ENCODE measurements at places on chromosomes 5 and 9.

GRCh38 chr9:113635586-113635985, 172.1 kb downstream of the RGS3 start:
- no peak for DNase-seq

- no peak for DNase-seq
Measured at GRCh38 chr9:1606253-1606652, 408.9 kb upstream of the SMARCA2 start.

DNA sequence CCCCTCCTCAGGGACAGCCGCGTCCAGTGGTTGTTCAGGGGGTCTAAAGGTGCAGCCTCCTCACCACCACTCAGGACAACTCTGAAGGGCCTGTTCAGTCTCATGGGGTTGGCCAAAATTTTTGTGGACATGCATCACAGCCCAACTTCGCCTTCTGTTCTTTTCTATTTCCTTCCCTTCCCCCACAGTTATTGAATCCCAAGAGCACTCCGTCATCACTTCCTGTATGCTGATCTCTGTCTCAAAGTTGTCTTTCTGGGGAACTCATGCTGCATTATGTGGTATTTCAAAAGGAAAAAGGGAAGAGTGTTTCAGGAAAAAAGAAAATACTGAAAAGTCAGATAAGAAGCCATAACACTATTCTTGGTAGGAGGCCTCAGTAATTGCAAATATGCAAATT, 355.4 kb downstream of the CAAP1 start:
- DNase-seq, result no peak

GRCh38 chr9:69036309-69036708, 757 bp downstream of the FXN start:
- no peak for DNase-seq

- no peak for DNase-seq
Measured at GRCh38 chr9:28215536-28216299, 642.4 kb upstream of the C9orf72 start.

DNA sequence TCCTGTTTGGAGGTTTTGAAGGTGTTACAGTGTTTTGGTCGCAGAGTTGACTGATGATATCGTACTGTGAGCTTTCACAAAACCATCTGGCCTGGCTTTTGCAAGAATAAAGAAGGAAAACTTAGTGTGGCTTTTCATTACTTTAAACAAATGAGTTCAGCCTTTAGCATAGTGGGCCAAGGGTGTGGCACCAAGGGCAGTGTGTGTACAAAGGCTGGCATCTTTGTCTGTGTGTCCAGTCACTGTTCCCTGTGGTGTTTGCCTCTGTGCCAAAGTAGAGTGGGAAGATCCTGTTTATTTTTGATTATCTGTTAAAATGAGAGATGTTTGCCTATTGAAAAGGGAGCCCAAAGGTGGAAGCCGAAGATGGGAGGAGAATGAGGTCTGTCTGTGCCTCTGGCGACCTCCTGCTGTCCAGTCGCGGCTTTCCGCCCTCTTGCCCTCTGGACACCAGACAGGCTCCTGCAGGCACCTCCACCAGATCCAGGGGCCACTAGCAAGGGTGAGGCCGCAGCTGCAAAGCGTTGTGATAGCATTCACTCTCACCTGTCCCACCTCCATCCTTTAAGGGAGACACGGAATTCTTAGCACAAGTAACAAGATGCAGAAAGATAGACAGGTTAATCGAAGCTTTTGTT, 113.7 kb downstream of the TRIO start:
- DNase-seq, result no peak

GRCh38 chr5:53932351-53932750, 371.9 kb downstream of the NDUFS4 start:
- DNase-seq, result no peak

DNA sequence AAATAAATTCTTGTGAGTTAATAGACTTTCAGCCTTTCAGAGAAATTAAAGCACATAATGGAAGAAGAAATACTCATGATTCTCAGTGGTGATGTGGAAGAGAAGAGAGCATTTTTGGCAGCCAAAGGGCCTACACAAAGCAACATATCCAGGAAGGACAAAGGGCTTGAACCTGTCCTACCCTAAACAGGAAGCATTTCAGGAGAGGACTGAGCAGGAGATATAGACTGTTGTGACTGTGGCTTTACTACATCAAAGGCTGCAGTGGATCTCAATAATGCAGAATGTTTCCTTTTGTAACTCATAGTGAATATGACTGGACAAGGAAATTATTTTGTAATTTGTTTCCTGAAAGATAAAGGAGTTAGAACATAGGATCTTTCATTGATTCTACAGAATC, 1.3 kb upstream of the PARP8 start:
- DNase-seq, result no peak

DNA sequence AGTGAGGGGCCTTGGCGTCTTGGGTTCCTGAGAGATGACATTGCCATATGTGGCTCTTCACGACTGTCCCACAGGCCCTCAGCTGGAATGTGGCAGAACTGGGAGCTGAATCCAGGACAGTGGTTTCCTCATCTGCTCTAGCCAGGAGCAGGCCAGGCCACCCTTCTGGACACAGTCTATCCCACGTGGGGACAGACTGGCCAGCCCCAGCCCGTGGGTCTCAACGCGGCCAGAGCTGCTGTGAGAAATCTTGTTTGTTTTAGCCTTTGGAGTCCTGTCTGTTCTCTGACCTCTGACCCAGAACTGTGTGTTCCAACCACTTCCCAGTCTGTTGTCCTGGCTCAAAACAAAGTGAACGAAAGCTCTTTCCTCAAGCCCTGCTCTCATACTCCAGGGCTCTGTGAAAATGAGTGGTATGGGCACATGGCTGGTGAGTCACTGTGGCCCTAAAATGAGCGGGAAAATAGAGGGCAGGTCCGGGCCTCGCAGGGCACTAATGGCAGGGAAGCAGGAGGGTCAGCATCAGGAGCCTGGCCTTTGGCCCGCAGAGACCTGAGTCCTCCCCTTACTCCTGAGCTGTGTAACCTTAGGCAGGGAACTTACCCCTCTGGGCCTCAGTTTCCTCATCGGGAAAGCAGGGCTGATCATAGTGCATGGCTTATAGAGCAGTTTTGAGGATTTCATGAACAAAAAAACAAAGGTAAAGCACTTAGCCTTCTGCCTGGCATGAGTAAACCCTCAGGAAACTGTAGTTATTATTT, 34.8 kb upstream of the GLRX start:
- peak; percentile 86 for DNase-seq

DNA sequence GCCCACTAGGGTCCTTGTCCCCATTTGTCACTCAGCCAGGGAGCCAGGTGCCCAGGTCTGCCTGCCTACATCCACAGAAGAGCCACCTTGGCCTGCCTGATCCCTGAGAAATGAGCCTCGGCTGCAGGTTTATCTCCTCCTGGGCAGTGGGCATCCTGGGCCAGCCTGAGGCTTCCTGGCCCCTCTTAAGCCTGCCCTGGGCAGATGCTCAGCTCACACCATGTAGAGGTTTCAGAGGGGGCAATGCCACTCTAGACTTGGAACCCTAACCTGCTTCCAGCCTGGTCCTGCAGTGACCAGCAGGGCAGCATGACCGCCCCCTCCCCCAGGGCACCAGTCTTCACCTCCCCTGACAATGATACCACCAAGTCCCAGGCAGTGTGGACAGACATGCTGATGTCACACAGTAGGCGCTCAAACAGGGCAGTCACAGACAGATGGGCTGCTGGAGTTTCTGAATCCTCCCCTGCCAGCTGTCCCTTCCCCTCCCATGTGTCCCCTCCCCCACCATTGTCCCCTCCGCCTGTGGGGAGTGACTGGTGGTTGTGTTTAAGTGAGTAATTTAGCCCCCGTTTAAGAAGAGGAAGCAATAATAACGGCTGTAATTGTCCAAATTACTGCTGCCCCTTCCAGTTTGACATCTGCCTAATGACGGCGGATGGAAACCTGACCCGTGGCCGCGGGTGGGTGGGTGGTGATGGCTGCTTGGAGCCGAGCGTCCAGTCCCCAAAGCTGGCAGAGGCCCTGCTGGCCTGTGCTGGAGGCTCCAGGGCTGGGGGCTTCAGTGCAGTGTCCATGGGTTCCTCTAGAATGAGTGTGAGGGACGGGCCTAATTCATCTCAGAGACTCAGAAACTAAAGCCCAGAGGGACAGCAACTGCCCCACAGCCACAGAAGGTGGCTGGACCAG, 147.7 kb downstream of the BARX1 start:
- DNase-seq, result no peak

- DNase-seq, result no peak
Measured at GRCh38 chr9:127905788-127906191, 6.4 kb upstream of the ST6GALNAC6 start.

GRCh38 chr5:116451905-116452450, 122.6 kb downstream of the SEMA6A start:
- DNase-seq, result no peak

DNA sequence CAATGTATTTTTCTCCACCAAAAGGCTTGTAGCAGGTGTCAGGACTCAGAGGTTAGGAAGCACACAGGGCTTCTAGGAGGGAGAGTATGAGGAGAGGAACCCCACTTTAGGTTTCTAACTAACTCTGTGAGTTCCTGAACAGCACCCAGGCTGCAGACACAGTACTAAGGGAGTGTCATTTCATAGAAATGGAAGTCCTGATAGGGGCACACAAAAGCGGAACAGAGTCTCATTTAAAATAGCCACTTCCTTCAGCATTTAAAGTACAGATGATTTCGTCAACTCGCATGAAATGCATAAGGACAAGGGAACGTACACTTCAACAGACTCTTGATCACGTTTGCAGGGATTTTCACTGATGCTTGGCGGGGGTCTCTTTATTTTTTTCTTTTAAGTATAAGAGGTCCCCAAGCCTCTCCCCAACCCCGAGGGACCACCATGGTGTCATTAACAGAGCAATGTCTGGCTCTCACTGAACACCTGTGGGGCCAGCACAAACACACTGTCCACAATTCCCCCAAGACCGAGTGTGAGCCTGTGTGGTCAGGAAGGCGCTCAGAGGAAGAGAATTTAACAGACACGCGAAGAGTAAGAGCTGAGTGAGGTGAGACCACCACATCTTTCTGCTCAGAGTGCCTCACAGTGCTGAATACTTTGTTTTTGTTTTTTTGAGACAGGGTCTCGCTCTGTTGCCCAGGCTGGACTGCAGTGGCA, 82.3 kb downstream of the SECISBP2 start:
- DNase-seq, result no peak

DNA sequence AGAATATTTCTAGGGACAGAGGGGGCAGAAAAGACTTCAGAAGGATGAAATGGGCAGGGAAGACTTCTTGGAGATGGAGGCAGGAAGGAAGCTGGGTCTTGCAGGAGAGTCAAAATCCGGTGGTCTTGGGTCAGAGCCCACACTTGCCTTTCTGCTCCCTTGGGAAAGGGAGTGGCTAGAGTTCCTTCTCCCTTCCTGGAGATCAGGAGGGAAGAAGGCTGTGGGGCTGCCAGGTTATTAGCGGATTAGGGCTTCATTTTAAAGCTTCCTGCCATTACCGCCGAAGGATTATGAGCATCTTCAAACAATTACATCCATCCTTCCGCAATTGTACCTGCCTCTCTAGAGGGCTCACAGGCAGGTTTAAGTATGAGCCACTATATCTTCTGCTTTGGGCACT, 19.2 kb upstream of the SYNPO start:
- DNase-seq, result no peak

GRCh38 chr9:84310883-84311282, 29.7 kb downstream of the SLC28A3 start:
- DNase-seq, result no peak

DNA sequence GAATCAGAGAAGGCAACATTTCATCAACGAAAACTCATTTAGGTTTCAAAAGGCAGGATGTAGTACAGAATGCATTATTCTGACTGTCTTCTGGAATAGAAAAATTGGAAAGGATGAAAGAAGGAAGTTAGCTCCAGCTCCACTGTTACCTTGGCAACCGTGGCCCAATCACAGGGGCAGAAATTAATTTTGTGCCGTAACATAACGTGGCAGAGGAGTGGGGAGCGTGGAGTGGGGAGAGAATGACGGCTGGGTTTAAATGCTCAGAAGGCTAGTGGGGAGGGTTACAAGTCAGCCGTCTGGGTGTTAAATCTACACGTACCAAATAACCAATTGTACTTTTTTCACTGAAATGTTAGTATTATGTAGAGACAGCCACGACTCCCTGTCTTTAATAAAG, 32.3 kb upstream of the EQTN start:
- DNase-seq, result no peak

GRCh38 chr9:86708918-86709835, 238.1 kb downstream of the GAS1 start:
- DNase-seq, result no peak

GRCh38 chr5:81080809-81081460, 120.8 kb downstream of the RASGRF2 start:
- DNase-seq, result no peak

GRCh38 chr5:96790961-96791504, 16.7 kb downstream of the ERAP1 start:
- no peak for DNase-seq

GRCh38 chr5:176427971-176428370, 11.6 kb upstream of the CLTB start:
- DNase-seq, result no peak

DNA sequence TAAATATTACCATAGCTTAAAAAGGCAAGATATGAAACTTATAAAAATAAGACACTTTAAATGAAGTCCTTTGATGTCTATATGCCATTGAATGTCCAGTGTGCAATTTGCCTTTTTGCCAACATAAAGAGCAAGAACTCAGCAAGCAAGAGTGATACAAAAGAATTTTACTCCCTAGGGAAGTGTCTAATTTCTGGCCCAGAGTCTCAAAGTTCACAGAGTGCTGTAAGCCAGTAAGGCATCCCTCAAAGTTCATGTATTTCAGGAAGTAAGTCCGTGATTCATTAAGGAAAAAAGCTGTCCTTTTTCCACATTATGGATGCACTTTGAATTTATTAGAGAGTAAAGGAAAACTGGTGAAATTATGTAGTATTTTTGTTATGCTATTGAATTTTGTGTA, 185.2 kb downstream of the CCDC171 start:
- no peak for DNase-seq

GRCh38 chr5:163915481-163915961, 410.1 kb downstream of the MAT2B start:
- no peak for DNase-seq

GRCh38 chr5:75262271-75262670, 25.6 kb upstream of the ANKRD31 start:
- DNase-seq, result no peak

- no peak for DNase-seq
Measured at GRCh38 chr9:79989079-79989478, 417.3 kb downstream of the TLE4 start.

DNA sequence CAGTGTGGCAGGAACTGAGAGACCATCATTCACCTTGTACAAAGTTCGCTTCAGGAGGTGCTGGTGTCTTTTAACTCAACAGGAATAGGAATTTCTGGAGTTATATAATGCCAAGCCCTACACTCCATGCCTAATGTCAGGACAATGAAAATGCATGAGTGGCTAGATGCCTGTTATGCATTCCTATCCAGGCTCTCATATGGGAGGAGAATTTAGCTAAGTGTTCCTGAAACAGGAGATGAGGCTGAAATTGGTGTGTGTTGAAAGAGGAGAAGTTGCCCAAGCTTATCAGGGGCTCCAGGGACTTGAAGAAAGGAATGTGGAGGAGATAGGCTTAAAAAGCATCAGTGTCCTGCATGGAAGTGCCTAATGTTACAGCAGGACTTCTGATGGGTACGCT, 26.8 kb upstream of the PRUNE2 start:
- DNase-seq, result no peak

- no peak for DNase-seq
Measured at GRCh38 chr9:69213647-69214046, 39.6 kb downstream of the TJP2 start.

All from left cardiac atrium (tissue), 4 donors.